CMK (cell line): ENCODE measurements at places on chromosomes 2 and 18.

- DNase-seq, result no peak
These were observed 40.1 kb downstream of the RTN4 start for GRCh38 chr2:55010149-55010591.

GRCh38 chr2:67311536-67311935, 85.6 kb upstream of the ETAA1 start:
- no peak for DNase-seq

- no peak for DNase-seq
These were observed 797.4 kb downstream of the CNTNAP5 start for GRCh38 chr2:124822516-124822915.

- DNase-seq, result no peak
These were observed 77.9 kb downstream of the NRP2 start for GRCh38 chr2:205760157-205760556.

DNA sequence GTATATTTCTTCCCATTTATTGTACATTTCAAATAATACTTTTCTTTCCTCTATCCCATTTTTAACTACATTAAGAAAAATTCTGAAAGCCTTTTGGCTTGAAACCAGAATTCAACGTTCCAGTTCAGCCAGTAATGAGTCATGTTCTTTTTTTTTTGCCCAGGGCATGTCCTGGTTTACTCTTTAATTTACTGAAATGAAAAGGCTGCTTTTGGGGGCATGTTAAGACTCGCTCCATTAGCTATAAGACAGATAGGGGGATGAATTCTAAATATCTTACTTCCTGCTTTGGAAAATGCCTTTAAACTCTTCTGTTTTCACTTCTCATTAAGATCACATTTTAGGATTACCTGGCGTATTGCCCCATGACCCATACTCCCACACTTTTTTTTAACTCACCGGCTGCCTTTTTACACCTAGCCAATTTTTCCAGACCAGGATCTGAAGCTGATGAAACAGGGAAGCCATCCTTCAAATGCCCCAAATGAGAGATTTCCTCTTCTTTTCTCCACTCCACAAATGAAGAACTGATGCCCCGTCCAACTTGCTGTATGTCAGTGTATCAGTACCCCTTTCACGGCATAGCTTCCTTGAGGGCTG, 585 bp downstream of the ABCA12 start:
- DNase-seq, result no peak

- DNase-seq, result peak; percentile 8
These were observed 24.4 kb downstream of the ZNF892 start for GRCh38 chr2:95231723-95232122.

DNA sequence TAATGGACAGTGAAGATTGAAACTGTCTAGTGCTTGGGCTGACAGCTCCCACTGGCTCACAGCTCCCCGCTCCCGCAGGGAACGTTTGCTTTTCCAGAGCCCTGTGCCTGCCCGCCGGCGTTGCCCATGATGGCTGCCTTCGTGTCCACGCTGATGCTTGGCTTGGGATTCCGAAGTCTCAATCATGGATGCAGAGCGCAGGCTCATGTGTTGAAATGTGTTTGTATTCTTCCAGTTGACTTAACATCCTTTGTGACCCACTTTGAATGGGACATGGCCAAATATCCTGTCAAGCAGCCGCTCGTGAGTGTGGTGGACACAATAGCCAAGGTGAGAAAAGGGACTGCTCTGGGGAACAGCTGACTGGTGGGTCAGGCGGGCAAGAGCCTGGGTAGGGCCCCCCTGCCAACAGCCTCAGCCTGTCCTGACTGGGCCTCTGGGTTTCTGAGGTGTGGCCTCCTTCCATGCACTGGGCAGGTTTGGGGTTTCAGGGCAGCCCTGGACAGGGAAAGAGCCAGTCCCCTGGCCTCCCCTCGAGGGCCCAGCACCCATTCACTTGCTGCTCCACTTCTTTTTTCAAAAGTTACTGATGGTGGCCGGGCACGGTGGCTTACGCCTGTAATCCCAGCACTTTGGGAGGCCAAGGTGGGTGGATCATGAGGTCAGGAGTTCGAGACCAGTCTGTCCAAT, 42.8 kb downstream of the ATP6V1C2 start:
- no peak for DNase-seq

DNA sequence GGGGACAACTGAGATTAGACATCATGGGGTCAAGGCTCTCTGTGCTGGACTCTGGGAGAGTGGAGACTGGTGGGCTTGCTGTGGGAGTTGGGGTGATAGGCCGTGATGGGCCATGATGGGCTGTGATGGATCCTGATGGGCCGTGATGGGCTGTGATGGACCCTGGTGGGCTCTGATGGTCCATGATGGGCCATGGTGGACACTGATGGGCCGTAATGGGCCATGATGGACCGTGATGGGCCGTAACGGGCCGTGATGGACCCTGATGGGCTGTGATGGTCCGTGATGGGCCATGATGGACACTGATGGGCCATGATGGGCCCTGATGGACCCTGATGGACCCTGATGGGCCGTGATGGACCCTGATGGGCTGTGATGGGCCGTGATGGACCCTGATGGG, 18.5 kb downstream of the LPIN1 start:
- DNase-seq, result no peak
